ENCODE measurements at places on chromosomes 2 and 18.

DNA sequence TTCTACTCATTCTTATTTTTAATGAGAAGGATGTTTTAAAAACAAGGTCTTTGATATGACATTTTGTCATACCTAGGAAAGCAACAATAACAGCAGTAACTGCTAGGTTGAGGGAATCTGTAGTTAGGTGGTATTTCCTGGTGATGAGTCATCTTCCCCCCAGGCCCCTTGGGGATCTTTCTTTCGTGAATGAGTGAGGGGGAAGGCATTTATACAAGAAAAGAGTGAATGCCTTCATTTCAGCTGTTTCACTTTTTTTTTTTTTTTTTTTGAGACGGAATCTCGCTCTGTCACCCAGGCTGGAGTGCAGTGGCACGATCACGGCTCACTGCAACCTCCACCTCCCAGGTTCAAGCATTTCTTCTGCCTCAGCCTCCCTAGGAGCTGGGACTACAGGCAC, 108.6 kb downstream of the MAP4K4 start:
- peak; percentile 86 for DNase-seq

DNA sequence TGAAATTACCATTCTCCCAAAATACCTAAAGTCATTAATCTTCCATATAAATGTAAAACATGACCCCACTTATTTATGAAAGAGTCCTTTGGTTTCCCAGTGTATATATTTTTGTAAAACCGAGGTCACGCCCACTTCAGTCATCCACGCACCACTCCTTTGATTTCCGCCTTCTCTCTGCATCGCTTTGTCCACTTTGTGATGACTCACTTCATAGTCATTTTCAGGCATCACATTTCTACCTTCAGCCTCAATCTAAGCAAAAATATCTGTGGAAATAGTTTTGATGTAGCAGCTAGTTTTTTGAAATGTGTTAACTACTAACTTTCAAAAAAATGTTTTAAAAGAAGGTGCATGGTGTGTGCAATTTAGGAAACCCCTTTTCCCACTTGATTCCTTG, 793.5 kb upstream of the SOX11 start:
- DNase-seq = peak; percentile 45

DNA sequence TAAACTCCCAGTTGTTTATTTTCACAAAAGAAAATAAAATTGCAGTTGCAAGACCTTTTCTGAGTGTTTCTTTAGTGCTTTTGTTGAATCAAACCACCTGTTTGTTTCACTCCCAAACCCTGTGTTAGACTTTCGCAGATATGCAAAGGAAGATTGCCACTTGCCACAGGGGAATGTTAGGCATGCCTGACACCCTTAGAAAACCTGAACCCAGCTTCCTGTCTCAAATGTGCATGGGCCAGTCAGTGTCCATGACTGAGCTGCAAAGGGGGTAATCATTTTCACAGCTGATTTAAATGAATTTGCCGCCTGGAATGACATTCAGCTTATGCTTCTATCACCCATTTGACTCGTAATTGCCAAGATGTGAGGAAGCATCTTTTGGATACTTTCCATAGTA, 17.5 kb downstream of the TGOLN2 start:
- DNase-seq = no peak

- DNase-seq = no peak
Observed at GRCh38 chr2:34815052-34815741, 1216.1 kb upstream of the FAM98A start.

- DNase-seq = no peak
Observed at GRCh38 chr18:31484461-31484860, 13.5 kb upstream of the DSG2 start.

- DNase-seq = no peak
Observed at GRCh38 chr2:126645211-126645618, 10.7 kb upstream of the GYPC start.

DNA sequence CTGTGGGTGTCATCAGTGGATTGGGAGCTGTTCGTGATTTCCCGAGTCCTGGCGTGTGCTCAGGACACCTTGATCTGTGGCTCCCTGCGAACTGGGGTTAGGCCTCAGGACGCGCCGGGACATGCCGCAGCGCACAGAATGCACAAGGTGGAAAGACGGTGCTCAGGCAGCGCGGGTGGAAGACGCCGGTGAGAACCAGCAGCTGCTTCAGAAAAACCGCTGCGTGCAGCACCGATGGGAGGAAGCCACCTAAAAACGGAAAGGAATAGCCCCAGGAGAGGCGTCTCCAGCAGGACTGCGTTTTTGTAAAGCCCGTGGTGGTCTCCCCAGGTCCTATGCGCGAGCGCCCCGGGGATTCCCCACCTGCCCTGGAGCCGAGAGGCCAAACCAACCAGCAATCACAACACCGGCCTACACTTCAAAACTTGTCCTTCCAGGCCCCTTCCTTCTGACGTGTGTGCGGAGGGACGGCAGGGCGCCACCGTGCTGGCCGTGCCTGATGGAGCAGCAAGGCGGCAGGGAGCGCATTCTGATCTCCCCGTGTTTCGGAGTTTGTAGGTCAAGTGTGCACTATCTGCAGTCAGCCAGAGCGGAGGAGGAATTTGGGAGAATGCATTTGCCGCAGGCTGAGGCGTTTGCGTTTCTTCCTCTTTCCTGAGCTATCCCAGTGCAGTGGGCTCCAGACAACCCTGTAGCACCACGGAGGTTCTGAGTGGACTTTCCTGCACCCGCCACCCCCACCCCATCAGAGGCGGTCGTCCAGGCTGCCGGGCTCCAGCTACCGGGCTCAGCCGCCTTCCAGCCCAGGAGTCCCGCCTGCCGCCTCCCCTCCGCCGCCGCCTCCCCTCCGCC, 32.2 kb downstream of the RTP5 start:
- no peak for DNase-seq

- peak; percentile 1 for DNase-seq
Observed at GRCh38 chr18:29823671-29824070, 1218.9 kb downstream of the DSC3 start.

DNA sequence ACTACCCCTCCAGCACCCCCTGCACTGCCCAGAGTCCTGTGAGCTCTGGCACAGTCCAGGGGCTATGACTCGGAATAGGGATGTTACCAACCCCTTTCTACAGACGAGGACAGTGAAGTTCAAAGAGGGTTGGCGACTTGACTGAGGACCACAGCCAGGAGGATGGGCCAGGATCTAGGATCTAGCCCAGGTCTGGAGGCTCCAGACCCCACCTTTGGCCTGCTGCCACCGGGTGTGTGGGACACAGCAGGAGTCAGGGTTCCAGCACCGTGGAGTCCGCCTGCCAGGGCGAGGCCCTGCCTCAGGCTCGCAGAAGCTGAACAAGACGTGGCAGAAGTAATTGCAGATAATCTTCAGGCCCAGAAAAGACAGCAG, 37.9 kb upstream of the GPC1 start:
- no peak for DNase-seq

GRCh38 chr2:57296795-57297517, 749.6 kb upstream of the VRK2 start:
- peak; percentile 58 for DNase-seq

DNA sequence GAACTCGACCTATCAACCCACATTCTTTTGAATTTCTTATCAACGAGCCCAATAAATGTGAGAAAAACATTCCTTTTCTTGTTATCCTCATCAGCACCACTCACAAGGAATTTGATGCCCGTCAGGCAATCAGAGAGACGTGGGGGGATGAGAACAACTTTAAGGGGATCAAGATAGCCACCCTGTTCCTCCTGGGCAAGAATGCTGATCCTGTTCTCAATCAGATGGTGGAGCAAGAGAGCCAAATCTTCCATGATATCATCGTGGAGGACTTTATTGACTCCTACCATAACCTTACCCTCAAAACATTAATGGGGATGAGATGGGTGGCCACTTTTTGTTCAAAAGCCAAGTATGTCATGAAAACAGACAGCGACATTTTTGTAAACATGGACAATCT, 378.2 kb downstream of the STK39 start:
- no peak for DNase-seq

DNA sequence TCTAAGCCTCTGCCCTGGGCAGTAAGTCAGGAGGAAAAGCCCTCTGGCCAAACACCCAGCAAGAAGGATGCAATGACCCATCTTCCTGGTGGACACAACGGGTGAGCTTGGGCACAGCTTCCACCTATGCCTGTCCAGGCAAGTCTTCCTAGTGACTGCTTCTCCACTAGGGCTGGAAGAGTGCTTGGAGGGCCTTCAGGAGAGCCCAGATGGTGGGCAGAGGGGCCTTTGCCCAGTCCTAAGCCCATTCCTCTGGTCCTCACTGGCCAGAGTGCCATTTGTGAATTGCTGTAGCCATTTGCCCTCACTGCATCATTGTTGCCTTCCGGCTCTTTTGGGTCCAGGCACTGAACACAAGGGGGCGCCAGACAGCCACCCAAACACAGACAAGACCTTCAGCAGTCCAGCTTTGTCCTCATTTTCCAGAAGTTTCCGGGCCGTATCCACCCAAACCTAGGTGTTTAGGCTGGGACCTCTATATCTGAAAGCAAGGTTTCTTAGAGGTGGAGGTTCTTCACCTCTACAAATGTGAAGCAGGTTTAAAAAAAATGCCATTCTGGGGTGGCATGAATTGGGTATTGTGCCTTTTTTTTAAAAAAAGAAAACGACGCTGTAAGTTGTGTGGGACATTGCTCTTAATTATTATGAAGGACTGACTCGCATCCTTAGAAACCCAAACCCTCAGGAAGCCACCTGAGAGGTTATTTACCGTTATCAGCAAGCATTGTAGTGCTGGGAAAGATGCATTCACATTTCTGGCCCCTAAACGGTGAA, 29.5 kb downstream of the PAX8 start:
- DNase-seq = peak; percentile 82

- DNase-seq = peak; percentile 21
Observed at GRCh38 chr2:10700078-10700803, 10.5 kb upstream of the NOL10 start.

DNA sequence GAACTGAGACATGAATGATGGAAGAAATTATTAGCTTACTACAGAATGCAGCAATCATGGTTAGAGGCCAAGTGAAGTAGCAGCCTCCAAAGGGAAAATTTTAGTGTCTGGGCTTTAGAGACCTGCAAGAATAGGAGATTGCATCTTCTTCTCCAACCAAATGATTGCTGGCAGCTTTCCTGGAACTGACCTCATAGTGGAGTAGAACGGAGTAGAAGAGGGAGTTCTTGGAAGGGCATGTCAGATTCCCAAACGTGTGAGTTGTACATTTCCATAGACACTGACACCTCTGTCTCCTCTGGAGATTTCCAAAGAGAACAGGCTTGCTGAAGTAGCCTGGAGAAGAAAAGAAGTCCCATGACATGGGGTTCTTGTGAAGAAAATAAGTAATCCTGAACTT, 169.8 kb upstream of the ERBB4 start:
- DNase-seq = no peak

GRCh38 chr2:79717364-79718007, 204.6 kb downstream of the CTNNA2 start:
- DNase-seq = no peak

- DNase-seq = peak; percentile 51
Observed at GRCh38 chr18:13381944-13382365, 163.4 kb downstream of the LDLRAD4 start.

GRCh38 chr2:5021136-5021535, 671.0 kb upstream of the SOX11 start:
- no peak for DNase-seq

- DNase-seq = no peak
Observed at GRCh38 chr2:41598161-41598894, 449.5 kb upstream of the PKDCC start.

DNA sequence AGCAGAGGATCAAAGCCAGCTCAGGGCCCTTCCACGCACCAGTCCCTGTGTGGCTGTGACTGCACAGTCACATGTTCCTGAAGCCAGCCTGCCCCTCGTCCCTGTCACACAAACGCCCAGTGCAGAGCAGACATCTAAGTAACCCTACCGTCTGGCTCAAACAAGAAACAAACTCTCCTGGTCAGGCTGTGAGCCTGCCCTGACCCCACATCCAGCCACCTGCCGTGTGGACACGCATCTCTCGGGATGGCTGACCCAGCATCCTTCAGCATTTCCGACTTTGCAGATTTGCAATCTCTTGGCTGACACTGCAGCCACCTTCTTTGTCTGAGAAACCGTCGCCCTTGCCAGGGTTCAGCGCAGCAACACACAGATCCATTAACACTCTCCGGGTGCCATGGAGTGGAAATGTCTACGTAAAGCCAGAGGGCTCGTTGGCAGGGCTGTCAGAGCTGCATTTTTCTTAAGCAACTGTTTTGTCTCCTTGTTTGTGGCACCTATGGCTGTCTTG, 82.3 kb upstream of the ASAP2 start:
- DNase-seq = no peak

DNA sequence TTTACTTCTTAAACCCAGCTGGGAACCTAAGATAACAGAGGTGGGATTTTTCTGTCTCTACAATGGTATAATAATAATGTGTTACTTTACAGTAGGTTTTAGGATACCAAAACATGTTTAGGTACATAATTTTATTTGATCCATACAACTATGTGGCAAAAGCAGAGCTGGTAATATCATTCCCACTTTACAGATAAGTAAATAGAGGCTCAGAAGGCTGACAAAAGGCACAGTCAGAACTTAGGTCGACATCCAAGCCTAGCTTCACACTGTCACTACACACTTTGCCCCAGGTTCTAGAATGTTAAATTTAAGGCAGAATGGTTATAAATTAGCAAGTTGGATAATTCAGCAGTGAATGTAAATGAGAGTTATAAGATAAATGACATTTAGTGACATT, 189.6 kb upstream of the PARD3B start:
- DNase-seq = no peak

- peak; percentile 68 for DNase-seq
Observed at GRCh38 chr2:72144632-72145288, 2.9 kb downstream of the CYP26B1 start.

DNA sequence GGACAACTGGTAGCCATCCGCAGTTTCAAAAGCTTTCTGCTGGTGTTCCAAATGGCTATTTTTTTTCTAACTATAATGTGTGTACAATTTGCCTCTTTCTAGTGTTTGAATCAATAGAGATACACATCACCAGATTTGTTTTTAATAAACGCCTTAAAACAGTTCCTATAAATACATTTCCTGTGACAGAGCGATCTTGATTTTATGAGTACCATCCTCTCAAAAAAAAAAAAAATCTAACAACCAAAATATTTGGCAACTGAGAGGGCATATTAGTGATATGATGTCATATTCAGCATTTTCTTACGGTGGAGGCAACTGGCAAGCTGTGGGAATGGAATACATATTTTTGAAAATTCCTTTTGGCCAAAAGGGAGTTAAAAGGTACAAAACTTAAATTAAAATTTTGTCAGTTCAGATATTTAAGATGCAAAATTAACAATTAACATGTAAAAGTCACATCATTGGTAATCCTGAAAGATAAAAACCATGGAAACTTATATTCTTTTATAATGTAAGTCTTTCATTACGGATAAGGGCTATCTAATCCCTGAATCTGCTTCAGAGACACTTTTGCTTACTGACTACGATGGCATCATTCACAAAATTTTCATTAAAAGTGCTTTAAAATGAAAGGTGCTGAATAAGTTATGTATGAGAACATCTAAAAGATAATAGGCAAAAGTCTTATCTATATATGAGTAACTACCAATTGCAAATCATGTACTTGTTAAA, 268.4 kb downstream of the TCF4 start:
- no peak for DNase-seq
